Myocyte (in vitro differentiated cells): ENCODE measurements at places on chromosomes 1 and 21. TPM values are rescaled to one million over a fixed set of nuclear protein-coding genes. Genes with fewer than 3 reads are reported as not detected.

GRCh38 chr1:234512451-234512861, 33.5 kb upstream of the TARBP1 start:
- no peak for DNase-seq

GRCh38 chr1:203692565-203693470, 66.2 kb downstream of the ATP2B4 start:
- DNase-seq = peak; percentile 95

DNA sequence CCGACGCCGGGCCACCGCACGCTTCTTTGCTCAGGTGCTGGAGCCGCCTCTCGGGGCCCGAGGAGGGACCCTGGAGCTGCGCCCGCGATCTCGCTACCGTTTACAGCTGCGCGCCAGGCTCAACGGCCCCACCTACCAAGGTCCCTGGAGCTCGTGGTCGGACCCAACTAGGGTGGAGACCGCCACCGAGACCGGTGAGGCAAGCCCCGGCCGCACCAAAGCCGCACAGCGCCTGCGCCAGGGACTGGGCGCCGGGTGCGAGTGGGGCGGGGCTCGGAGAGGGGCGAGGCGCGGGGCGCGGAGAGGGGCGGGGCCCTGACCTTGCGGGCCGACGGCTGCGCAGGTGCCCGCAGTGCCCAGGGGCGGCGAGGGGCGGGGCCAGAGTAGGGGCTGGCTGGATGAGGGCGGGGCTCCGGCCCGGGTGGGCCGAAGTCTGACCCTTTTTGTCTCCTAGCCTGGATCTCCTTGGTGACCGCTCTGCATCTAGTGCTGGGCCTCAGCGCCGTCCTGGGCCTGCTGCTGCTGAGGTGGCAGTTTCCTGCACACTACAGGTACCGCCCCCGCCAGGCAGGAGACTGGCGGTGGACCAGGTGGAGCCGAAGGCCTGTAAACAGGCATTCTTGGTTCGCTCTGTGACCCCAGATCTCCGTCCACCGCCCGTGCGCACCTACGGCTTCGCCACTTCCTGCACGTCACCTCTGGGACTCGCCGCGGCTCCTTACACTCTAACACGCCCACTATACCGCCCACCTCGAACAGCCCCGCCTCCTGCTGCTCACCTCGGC, 9.8 kb upstream of the CDC20 start:
- DNase-seq = peak; percentile 43

Gene EDARADD
- total RNA-seq = not detected in 2 replicates

- no peak for DNase-seq
Measured at GRCh38 chr1:201582705-201583442, 43.9 kb downstream of the NAV1 start.

GRCh38 chr1:247357781-247358211, 26.1 kb upstream of the ZNF496 start:
- peak; percentile 87 for DNase-seq

DNA sequence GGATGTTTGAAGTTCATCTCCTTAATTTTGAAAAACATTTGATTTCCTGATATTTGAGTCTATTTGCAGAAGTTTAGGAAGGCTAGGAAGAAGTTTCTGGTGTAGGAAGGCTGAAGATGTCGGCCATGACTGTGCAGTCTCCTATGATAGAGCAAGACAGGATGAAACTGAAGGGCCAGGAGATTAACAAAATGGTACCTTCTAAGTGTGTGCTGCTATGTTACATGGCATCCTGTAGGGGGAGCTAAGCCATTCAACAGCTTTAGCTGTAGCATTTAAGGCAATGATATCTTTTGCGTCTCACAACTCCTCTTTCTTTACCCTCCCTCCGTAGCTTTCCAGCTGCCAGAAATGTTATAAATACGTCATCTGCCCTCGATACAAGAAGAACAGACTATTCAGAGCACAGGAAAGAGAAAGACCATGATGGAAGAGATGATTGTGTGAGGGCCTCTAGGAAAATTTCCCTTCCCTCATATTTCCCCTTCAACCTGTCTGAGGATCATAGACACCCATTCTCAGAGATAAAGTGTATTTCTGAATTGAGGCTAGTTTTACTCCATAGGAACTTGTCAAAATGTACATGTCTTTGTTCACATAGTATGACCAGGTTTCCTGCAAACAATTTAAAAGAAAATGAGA, 61.1 kb downstream of the XCL1 start:
- DNase-seq = peak; percentile 21

DNA sequence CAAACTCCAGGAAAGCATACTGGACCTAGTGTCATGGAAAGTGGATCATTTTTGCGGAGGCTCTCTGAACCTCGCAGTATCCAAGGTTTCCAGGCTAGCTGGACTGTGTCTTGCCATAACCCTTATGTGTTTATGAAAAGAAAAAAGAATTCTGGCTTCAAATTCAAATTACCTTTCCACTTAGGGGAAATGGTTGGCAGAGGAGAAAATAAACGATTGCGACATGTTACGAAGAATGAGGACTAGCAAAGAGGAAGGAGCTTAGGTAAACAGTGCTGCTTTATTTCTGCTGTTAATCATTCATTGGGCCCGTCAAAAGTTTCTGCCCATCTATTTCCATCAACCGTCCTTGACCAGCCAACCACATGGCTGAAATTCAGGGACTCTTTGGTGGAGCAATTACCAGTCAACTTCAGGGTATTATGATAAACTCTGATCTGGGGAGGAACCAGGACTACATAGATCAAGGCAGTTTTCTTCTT, at the start of gene C4BPA:
Gene C4BPA, plus strand, starts transcription at position 342 of the 482 bp plus-strand sequence. CDS start 8,793 bp downstream, outside the sequence.
- DNase-seq = no peak

DNA sequence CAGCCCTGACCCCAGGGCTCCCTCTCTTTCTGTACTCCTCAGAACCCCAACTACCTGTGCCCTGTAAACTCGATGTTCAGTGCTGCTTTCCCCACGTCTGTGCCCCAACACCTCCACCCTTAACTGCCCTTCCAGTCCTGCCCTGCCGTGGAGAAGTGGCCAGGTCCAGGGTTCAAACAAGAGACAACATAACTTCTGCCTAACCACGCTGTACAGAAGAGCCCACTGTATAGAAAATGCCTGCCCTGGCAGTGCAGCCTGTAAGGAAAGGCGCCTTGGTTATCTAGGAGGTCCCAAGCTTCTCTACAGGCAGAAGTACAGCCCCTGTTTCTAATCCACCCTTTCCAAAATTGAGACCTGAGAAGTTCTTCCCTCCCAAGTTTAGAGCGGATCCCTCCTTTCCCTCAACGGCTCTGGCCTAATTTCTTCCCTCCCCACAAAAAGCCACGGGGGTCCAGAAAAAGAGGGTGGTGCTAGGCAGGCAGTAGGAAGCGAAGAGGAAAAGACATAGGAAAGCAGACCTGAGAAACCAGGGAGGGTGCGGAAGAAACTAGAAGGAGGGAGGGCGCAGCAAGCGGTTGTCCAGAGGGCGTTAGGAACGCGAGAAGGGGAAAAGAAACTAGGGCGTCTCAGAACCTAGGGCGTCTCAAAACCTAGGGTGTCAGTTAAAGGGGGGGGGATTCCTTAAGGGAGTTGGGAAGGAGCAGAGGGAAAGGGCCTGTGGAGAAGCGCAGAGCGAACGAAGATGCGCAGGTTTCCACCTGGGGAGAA, 3.2 kb downstream of the DMRTA2 start:
- no peak for DNase-seq

Gene SAMD11
- total RNA-seq = 0.86 and 1.4 TPM in 2 replicates

- no peak for DNase-seq
Measured at GRCh38 chr21:42681296-42682206, 28.1 kb downstream of the PDE9A start.

DNA sequence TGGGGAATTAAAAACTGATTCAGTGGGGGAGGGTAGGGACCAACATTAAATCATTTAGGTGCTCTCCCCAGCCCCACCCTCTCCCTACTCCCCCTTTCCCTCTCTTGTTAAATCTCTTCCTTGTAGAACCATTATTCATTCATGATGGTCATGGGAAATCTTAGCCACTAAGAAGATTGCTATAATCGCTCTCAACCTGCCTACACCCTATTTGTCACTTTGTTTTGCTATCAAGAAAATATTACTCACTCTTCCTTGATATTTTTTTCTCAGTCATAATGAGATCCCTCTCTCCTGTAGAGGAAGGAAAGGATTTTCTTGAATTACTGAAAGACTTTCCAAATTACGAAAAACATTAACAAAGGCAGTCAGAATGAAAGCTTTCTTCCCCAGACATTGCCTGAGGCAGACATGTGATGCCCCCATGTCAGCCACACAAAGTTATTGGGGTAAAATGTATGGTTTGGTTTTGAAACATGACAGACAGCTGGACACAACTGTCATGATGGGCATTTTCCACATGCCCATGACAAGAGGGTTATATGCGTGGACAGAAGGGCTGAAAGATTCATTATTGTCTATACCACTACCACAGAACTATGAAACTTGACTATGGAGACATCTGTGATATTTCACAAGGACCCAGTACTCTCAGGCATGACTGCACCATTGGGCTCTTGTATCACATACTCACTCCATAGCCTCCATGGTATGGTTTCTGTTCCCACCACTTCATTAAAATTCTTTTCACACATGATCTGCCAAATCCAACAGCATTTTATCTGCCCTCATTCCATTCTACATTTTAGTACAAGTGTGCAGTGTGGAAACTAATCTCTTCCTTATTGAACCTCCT, 420.1 kb downstream of the DISC1 start:
- DNase-seq = no peak

GRCh38 chr21:33070998-33071769, 1.2 kb downstream of the OLIG1 start:
- no peak for DNase-seq
